Stomach (tissue), 19 donors: ENCODE measurements at places on chromosomes 12 and 14. TPM values are rescaled to one million over a fixed set of nuclear protein-coding genes. Genes with fewer than 3 reads are reported as not detected.

The HCAR1 gene
- polyA plus RNA-seq = 1.2 TPM

The HOXC12 gene
- polyA plus RNA-seq = not detected

The SERPINA9 gene
- polyA plus RNA-seq = not detected

The CDKN3 gene
- polyA plus RNA-seq = 3.7 TPM

The RNFT2 gene
- polyA plus RNA-seq = not detected

The G2E3 gene
- 3.3 TPM for polyA plus RNA-seq

The LUM gene
- 6.9 TPM for polyA plus RNA-seq

The MRPL52 gene
- polyA plus RNA-seq = 156 TPM

The FSCB gene
- not detected for polyA plus RNA-seq

The AJUBA gene
- polyA plus RNA-seq = 6.6 TPM

The ATP5MC2 gene
- 864 TPM for polyA plus RNA-seq
